ENCODE measurements at places on chromosomes 11 and 22. TPM values are rescaled to one million over a fixed set of nuclear protein-coding genes. Genes with fewer than 3 reads are reported as not detected.
A peak's percentile ranks its signal among the peaks of the same experiment; 100 is the strongest.

DNA sequence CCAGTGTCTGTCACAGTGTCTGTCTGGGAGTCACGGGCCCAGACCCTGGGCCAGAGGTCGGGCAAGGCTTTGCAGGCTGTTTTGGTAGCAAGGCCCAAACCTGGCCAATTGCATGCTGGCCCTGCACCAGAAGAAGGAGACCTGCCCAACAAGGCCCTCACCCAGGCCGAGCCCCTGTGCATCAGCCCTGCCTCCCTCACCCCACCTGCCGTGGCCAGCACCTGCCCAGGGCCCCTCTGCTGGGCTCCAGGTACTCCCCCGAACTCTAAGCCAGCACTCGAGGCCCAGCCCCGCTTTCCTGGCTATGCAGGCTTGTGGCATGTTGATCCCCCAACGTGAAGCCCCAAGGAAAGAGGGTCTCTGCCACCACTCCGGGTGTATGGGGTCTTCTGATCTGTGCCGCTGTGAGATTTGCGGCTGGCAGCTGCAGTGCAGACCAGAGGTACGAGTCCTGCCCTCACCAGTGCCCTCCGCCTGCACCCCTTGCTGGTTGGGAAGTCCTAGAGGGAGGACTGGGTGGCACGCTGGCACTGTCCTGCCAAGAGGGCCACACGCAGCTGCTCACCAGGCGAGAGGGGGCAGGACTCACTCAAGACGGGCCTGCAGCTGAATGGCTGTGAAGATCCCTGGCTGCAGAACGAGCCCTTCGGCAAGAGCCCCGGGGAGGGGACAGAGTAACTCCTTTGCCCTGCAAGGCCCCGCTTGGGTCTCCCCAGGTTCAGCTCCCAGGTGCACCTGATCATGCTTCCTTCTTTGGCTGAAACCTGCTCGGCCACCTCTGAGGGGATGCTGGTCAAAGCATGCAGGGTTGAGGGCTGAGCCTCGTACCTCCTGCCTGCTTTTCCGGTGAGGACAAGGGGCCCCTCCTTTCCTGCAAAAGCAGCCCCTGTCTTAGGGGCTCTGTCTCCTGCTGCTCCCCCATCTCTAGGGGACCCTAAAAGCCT lies 6.7 kb upstream of the SEPTIN5 start:
- no peak overlapping the region for H3K27ac ChIP-seq
- H3K4me1 ChIP-seq: no peaks in the 10 kb centered on the region
- no peak for DNase-seq
- H3K27me3 ChIP-seq: peaks cover 2% of the 10 kb centered on the region
- no peak overlapping the region for H3K4me3 ChIP-seq

DNA sequence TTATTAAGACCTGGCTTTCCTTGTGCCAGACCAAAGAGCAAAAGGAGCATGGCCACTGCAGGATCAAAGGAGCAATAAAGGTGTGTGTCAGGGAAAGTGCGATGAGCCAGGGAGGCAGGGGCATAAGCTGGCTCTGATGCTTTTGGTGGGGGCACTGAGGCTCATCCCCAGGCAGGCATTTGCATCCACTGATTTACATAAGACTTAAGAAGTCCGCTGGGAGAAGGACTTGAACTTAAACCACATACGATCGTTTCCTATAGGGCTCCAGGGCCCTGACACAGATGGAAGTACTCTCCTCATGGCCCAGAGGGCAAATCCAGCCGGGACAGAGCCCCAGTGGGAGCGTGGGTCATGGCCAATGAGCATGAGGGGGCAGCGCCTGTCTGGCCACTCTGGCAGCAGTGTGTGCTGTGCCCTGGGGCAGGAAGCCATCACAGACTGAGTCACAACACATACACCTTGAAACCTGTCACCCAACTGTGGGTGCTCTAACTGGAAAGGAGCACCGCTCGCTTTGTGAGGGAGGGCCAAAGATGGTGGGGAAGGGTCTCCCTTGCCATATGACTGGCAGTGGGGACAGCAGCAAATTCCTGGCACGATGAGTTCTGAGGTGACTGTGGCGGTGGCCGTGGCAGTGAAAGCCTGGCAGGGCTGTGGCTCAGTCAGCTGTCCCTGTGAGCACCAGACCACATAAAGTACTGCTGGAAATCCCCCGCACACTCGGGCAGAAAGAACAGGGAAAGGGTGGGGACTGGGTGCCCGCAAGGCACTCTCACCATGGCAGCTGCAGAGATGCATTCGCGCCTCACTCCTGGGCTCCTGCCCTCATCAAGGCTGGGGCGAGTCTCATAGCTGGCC lies 79.4 kb upstream of the LMO1 start:
- H3K36me3 ChIP-seq: no peaks in the 10 kb centered on the region
- H3K27ac ChIP-seq: no peak overlapping the region
- DNase-seq: peak; percentile 12
- no peaks in the 10 kb centered on the region for H3K27me3 ChIP-seq
- H3K4me3 ChIP-seq: no peak overlapping the region
- H3K4me1 ChIP-seq: peaks cover 12% of the 10 kb centered on the region

DNA sequence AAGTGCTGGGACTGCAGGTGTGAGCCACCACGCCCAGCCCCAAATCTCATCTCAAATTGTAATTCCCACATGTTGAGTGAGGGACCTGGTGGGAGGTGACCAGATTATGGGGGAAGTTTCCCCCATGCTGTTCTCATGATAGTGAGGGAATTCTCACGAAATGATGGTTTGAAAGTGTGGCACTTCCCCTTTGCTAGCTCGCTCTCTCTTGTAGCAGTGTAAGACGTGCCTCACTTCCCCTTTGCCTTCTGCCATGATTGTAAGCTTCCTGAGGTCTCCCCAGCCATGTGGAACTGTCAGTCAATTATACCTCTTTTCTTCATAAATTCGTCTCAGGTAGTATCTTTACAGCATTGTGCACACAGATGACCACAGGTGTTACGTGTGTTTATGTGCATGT lies 357.8 kb downstream of the CADM1 start:
- H3K27ac ChIP-seq: no peak overlapping the region
- no peaks in the 10 kb centered on the region for H3K36me3 ChIP-seq
- H3K27me3 ChIP-seq: no peaks in the 10 kb centered on the region
- no peak overlapping the region for H3K4me3 ChIP-seq
- no peak for DNase-seq

GRCh38 chr11:71452199-71453036 lies 585 bp upstream of the NADSYN1 start:
- peak overlapping the region; percentile 63 for H3K4me3 ChIP-seq
- peak; percentile 91 for DNase-seq
- H3K27me3 ChIP-seq: no peaks in the 10 kb centered on the region
- H3K4me1 ChIP-seq: peaks cover 45% of the 10 kb centered on the region
- peak overlapping the region; percentile 87 for H3K27ac ChIP-seq

- H3K4me1 ChIP-seq: no peaks in the 10 kb centered on the region
- H3K36me3 ChIP-seq: no peaks in the 10 kb centered on the region
- H3K27ac ChIP-seq: no peak overlapping the region
- H3K4me3 ChIP-seq: no peak overlapping the region
These were observed 6.8 kb upstream of the CAT start for GRCh38 chr11:34431979-34432378.

- DNase-seq: no peak
- peaks cover 15% of the 10 kb centered on the region for H3K27me3 ChIP-seq
- no peak overlapping the region for H3K27ac ChIP-seq
- no peaks in the 10 kb centered on the region for H3K36me3 ChIP-seq
- peaks cover 20% of the 10 kb centered on the region for H3K4me1 ChIP-seq
These were observed 2.0 kb downstream of the C1QTNF4 start for GRCh38 chr11:47592251-47592650.

DNA sequence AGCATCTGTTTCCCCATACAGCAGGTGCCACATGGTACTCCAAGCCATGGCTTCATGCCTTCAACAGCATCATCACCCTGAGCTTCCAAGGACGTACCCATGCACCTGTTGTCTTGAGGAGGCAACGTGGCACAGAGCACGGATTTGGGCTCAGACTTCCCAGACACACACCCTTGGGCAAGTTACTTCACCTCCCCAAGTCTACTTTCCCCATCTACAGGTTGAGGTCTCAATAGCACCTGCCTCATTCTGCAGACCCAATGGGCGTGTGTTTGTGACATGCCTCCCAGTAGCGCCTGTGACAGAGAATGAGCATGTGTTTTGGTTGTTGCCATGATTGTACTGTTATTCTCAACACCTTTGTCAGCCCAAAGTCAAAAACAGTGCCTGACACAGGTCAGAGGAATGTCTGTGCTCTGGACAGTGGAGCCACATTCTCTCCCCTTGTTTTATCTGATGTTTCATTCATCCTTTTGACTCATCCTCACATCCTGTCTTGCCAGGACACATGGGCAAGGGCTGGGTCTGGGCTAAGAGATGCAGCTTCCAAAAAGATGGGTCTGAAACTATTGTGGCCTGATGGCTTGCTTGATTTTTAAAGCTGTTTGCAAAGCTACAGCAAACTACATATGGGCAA lies 53.4 kb upstream of the CCND1 start:
- no peak overlapping the region for H3K27ac ChIP-seq
- H3K4me3 ChIP-seq: no peak overlapping the region
- DNase-seq: no peak
- H3K4me1 ChIP-seq: no peaks in the 10 kb centered on the region
- no peaks in the 10 kb centered on the region for H3K36me3 ChIP-seq
- H3K27me3 ChIP-seq: no peaks in the 10 kb centered on the region

DNA sequence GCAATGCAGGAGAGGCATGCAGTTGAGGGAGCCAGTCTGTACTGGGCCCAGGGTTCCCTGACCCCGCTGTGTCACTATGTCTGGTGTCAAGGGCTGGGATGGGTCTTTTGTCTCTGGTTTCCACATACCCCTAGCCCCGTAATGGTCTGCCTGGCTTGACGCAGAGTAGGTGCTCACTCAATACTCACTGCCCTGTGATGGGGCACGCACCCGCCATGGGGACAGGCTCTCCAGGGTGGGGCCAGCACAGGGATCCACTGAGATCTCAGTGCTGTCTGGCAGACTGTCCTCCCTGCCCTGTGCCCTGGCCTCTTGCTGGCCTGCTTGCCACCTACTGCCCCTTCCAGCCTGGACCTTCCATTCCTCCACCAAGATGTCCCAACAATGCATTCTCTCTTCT lies 101.7 kb upstream of the CD82 start:
- H3K4me1 ChIP-seq: no peaks in the 10 kb centered on the region
- no peaks in the 10 kb centered on the region for H3K36me3 ChIP-seq
- no peak overlapping the region for H3K27ac ChIP-seq
- DNase-seq: no peak

- DNase-seq: no peak
- H3K27me3 ChIP-seq: no peaks in the 10 kb centered on the region
- H3K27ac ChIP-seq: no peak overlapping the region
- H3K4me1 ChIP-seq: peaks cover 52% of the 10 kb centered on the region
- H3K4me3 ChIP-seq: no peak overlapping the region
These were observed 23.2 kb downstream of the ARHGAP1 start for GRCh38 chr11:46677169-46677568.

DNA sequence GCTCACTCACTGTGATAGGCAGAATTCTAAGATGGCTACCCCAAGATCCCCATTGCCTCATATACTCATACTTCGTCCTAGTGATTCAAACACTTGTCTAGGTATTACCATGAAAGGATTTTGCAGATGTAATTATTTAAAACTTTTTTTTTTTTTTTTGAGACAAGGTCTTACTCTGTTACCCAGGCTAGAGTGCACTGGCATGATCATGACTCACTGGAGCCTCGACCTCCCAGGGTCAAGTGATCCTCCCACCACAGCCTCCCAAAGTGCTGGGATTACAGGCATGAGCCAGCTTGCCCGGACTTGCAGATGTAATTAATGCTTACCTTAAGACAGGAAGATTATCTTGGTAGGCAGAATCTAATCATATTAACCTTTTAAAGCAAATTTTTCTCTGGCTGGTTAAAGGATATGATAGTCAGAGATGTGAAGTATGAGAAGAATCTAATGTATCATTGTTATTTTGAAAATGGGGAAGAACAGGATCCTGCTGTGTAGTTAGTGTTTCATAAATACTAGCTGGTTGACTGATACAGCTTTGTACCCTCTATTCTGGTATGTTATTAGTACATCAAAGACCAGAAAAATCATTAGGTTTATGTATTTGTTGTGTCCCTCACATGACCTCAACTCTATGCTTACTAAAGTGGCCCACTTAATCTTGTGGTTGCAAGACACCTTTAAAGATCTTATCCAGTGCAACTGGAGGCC lies 35.5 kb downstream of the C2CD3 start:
- no peaks in the 10 kb centered on the region for H3K27me3 ChIP-seq
- H3K4me1 ChIP-seq: no peaks in the 10 kb centered on the region
- H3K36me3 ChIP-seq: peaks cover 40% of the 10 kb centered on the region
- DNase-seq: no peak
- no peak overlapping the region for H3K4me3 ChIP-seq

GRCh38 chr11:64762674-64763525 lies 3.1 kb upstream of the PYGM start:
- no peaks in the 10 kb centered on the region for H3K27me3 ChIP-seq
- peak overlapping the region; percentile 59 for H3K27ac ChIP-seq
- peaks cover 99% of the 10 kb centered on the region for H3K4me1 ChIP-seq
- H3K36me3 ChIP-seq: peaks cover 37% of the 10 kb centered on the region

DNA sequence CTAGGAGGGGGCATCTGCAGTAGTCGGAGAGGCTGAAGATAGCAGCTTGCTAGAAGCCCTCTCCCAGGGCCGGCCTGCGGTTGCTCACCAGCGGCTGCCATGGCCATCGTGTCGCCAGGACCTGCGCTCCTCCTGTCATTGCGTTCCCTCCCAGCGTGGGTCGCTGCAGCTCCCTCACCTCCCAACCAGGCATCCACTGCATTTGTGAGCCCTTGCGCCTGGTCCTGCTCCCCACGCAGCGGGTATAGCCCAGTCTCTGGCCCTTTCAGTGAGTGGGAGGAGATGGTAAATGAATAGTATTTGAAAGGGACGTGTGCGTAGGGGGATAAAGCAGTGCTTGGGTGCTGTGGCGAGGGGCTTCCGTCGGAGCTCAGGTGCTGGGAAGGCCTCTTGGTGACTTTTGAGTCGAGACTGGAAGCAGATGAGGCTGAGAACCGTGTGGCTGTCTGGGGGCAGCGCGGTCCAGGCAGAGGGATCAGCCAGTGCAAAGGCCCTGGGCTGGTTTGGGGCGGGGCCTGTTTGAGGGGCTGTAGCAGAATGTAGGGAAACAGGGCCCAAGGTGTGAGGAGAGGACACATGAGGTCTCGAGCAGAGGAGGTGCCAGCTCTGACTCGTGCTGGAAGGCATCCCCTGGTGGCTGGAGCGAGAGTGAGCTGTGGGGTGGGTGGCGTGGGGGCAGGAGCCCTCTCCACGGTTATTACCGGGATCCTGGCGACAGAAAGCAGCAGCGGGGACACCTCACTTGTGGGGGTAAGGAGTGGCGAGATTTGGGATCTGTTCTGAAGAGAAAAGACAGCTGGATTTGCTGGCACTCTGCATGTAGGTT lies 39.3 kb downstream of the LRP5 start:
- H3K27ac ChIP-seq: no peak overlapping the region
- no peaks in the 10 kb centered on the region for H3K36me3 ChIP-seq
- H3K4me3 ChIP-seq: no peak overlapping the region
- no peaks in the 10 kb centered on the region for H3K27me3 ChIP-seq
- H3K4me1 ChIP-seq: no peaks in the 10 kb centered on the region

GRCh38 chr11:126456783-126457542 lies 101.5 kb downstream of the ST3GAL4 start:
- no peak overlapping the region for H3K27ac ChIP-seq
- no peaks in the 10 kb centered on the region for H3K27me3 ChIP-seq
- no peaks in the 10 kb centered on the region for H3K4me1 ChIP-seq
- H3K36me3 ChIP-seq: no peaks in the 10 kb centered on the region

- DNase-seq: no peak
- H3K36me3 ChIP-seq: no peaks in the 10 kb centered on the region
- no peaks in the 10 kb centered on the region for H3K27me3 ChIP-seq
These were observed 59.4 kb downstream of the PPFIBP2 start for GRCh38 chr11:7573193-7573557.

Gene PTPN5
- not detected for total RNA-seq

Gene GGTLC2
- not detected for total RNA-seq

Gene APOBEC3B
- 2.3 TPM for total RNA-seq

Gene PRODH
- total RNA-seq: not detected

Gene PRR33
- total RNA-seq: 0.14 TPM

Gene KRTAP5-2
- total RNA-seq: not detected

All from natural killer cell (primary cell).